Sigmoid colon (tissue), 7 donors: ENCODE measurements at places on chromosomes 3 and 15. TPM values are rescaled to one million over a fixed set of nuclear protein-coding genes. Genes with fewer than 3 reads are reported as not detected.

DNA sequence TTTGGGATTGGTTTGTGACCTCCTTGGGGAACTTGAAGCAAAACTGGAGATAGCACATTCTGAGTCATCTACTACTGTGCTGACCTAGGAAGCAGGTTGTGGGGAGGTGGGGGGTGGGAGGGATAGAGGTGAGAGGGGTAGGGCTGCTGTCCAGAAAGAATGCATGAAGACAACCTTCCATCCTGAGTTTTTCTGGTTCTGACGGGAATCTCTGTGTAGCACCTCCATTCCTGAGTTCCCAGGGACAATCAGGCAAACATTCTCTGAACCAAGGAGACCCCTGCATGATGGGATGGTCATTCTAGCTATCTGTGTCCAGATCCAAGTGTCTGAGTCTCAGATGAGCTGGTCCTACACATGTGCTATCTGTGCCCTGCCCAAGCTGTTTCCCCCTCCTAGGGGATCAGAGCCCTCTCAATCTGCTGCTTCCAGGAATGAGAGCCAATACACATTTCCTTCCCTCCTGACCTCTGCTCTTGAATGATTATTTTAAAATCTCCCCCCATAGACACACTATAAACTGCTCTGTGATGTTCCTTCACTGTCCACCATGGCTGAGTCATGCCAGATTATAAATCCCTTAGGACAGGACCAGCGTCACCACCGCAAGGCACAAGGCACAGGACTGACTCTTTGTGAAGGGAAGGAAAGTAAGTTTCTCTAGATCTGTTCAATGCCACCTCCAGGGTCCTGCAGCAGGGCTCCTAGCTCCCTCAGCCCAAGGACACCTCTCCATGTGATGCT is 2.2 kb upstream of the CD276 start:
- DNase-seq = no peak

- no peak for DNase-seq
Observed at GRCh38 chr15:69578787-69579583, 126.4 kb downstream of the RPLP1 start.

The EOGT gene
- 57.8 TPM for total RNA-seq

The GOLGA6D gene
- not detected for total RNA-seq

The PRICKLE2 gene
- 67.1 TPM for total RNA-seq
